Stimulated activated CD4-positive, alpha-beta T cell treated with anti-CD3 and anti-CD28 coated beads, Interleukin-1b, Interleukin-23, amount 100 ng/mL, for 1 hour (primary cell): ENCODE measurements at places on chromosomes 6 and 20.

DNA sequence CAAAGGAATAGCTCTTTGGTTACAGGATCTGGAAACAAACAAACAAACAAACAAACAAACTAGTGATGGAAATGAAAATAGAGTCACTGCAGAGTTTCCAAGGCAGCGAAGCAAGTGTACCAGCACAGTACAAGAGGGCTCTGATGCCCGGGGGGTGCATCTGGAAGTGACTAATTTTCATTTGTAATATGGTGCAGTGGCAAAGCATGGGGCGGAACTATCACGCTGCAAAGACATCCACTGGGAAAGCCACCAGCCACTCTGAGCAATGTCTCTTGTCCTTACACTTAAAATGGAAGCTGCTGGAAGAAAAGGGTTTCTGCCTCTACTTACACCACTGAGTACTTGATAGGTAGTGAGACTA is 44.4 kb upstream of the NEDD9 start:
- no peak for DNase-seq

GRCh38 chr20:48841875-48842529 is 14.2 kb upstream of the PREX1 start:
- no peak for DNase-seq

- no peak for DNase-seq
These were observed 166.9 kb upstream of the TSHZ2 start for GRCh38 chr20:52805296-52805571.

- no peak for DNase-seq
These were observed 14.9 kb upstream of the TLDC2 start for GRCh38 chr20:36860811-36861624.

DNA sequence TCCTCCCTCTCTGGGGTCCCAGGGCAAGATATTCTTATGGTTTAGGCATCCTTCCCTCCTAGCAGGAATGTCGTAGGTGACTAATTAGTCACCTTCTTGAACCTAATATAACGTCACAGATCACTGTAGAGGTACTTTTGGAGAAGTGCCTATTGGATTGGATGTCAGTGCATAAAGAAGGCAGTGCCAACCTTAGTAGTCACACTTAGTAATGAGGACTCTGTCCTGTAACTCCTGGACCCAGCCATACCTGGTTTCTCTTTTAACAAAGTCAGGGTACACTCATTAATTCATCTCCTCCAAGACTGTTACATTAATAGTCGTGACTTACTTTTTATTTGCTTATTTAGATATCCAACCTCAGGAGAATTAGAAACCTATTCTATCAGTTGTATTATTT is 20.0 kb downstream of the VTA1 start:
- DNase-seq = no peak

DNA sequence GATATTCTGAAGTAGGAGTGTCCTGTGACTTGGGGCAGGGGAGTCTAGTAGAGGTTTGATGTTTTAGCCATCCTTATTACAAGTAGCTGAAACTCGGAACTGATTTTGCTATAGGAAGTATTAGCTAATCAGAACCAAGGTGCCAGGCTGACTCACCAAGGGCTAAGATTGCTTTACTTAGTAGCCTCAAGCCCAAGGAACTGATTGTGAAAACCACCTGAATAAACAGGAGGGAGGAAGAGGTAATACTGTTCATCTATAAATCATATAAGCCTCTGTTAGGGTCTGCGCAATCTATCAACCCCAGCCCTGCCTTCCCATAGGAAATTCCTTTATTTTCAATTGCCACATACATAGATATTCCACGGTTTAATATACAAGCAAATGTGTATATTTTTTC is 54.4 kb downstream of the GNAS start:
- DNase-seq = no peak

GRCh38 chr20:61719691-61720347 is 345.9 kb downstream of the TAF4 start:
- DNase-seq = peak; percentile 2

- DNase-seq = no peak
These were observed 505.7 kb downstream of the CDKAL1 start for GRCh38 chr6:21039926-21040325.

DNA sequence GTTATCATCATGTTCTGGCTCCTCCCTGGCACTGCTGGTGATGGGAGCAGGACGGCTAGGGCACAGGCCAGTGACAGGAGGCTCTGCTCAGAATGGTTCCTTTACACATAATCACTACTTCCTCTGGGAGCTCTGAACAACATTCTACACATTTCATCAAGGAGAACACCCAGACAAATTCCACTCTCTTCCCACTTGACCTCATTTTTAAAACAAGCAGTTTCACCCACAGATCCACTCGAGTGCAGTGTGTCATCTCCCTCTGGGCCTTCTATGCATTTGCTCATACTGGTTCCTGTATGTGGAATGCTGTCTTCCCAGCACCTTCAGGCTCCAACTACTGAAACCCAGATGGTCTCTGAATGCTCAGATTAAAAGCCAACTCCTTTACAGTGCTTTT is 84.8 kb downstream of the ELOVL5 start:
- no peak for DNase-seq

- peak; percentile 40 for DNase-seq
These were observed 16.8 kb upstream of the ARFGEF2 start for GRCh38 chr20:48904566-48905296.

DNA sequence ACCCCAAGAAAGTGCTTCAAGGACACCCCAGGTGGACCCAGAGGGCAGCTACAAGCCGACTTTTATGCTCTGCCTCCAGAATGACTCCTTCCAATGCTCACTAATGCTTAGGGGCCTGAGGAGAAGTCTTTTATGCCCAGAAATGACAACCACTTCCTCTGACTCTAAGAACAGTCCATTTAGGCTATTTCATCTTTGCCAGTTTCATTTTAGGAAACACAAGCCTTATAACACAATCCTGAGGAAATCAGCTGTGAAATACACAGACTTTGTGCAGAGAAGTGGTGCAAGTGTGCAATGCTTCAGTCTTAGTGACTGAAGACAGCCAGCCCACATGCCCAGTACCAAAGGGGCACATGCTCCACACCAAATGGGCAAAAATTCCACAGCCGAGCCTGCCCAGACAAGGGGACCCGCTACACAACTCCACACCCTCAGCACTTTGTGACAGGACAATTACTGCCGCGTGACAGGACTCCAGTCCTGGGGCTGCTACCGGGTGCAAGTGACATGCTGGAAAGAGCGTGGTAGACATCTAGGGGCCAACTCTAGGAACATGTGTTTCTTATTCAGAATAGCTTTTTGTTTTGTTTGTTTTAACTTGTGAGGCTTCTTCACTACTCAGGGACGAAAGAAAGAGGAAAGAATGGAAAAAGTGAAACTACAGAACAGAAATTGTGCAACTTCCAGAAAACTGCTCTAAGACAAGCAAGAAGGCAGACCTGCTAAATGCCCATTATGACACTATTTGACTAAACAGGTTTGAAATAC is 28.2 kb upstream of the PLAGL1 start:
- no peak for DNase-seq

DNA sequence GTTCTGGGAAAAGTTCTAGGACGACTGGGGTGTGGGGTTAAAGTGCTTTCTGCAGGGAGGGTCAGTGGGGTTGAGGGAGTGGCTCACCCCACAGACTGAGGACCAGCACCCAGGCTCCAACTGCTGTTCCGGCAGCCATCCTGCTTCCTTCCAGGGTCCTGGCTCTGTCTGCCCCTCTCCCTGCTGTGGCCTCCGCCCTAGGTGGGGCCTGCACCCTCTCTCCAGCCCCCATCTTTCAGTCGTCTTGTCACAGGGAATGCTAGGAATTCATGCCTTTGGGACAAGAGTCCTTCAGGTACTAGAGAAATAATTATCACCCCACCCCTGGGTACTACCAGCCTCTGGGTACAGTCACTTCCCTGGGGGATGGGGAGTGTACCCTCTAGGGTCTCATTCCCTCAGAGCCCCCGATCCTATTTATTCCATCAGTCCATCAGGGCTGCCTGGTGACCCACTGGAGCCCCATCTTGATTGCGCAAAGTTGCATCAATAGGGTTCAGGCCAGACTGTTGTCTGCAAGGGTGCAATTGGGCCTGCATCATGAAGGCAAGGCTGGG is at the start of gene AGER:
TSS of gene AGER (minus strand) at position 170 of the 557 bp plus-strand sequence. CDS start at position 139, 31 bp downstream.
- no peak for DNase-seq

DNA sequence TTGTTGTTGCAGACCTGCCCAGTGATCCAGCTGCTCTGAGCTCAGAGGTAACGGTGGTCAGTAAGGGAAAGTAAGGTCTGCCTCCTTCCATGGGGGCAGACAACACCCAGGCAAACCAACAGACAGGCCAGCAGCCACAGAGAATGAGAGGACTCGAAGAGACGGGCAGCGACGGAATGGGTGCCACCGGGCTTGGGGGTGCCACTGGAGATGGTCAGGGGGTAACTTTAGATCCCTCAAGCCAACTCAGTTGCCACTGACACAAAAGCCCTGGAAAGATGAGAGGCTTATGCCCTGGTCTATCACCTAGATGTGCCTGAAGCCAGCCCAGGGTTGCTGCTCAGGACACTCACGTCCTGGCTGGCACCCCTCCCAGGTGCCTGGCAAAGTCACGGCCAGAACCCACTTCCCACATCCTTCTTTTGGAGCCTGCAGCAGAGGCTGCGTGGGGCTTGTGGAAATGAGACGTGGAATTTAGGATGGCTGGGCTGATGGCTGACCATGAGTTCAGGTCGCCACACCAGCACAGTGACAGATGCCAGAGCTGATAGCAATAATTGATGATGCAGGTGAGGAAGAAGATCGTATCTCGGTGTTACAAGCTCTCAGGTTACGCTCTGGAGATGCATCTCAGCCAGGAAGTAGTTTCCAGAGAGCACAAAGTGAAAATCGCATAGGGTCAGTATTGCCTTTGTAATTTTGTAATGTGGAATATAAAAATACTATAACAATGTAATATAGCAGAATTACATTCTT is 209.1 kb downstream of the SYNDIG1 start:
- DNase-seq = no peak

DNA sequence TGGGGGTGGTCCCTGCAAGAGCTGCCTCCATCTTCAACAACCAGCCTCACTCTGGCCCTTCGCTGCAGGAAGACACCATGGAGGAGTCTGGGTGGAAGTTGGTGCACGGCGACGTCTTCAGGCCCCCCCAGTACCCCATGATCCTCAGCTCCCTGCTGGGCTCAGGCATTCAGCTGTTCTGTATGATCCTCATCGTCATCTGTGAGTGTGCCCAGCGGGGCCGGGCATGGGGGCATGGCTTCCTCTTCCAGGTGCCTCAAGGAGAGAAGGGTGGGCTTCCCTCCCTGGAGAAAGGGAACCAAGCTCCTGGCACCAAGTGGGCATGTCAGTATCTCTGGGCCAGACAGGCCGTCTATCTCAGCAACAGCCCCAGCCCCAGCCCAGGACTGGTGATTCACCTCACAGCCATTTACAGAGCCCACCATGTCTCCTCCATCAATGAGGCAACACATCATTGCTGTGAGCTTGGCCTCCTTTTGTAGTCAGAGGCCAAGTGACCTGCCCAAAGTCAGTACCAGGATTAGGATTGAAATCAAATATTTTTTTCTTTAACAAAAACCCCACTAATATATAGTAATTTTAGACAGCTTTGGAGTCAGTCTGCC is 40.2 kb downstream of the TM9SF4 start:
- no peak for DNase-seq

GRCh38 chr6:132041706-132042105 is 90.5 kb upstream of the CCN2 start:
- DNase-seq = no peak

DNA sequence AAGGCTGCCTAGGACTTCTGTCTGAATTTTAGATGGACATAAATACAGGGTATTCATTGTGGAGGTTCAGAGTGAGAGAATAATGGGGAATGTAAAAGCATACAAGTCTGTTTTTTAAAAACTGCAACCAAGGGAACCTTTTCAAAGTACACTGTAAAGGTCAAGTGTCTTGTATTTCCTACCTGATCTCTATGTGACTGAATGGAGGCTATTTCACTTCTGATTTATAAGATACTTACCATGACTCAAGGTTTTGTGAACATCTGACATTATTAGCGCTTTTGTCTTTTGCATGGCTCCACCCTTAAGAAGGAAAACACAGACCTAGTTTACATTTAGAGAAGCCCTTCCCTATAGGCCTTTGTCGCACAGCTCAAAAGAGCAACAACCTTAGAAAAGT is 126.5 kb downstream of the ZFAND3 start:
- no peak for DNase-seq

DNA sequence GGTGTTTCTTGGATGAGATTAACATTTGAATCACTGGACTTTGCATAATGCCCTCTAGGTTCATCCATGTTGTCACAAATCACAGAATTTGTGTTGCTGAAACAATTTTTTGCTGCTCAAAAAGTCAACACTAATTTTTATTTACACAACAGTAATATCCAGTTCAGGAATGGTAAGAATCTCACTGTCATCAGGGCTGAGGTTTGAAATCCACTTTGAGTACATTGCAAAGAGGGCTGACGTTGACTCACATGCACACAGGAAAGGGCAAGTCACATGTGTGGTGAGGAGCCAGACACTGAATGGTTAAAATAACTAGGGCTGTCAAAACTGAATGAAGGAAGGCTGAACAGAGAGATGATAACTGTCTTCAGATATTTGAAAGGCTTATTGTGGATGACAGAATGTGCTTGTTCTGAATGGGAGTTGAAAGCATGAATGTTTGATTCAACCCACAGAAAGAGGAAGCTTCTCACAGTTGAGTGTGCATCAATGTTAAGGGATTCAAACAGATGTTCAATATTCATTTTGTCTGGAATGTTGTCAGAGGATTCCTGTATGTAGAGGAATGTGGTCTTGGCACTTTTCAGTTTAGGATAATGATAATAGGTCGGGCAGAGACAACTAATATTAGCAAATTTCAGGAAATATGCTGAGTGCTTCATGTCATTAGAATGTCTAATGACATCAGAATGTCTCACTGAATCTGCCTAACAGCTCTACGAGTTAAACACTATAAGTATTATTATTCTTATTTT is 3.6 kb upstream of the ADGRG6 start:
- DNase-seq = no peak

DNA sequence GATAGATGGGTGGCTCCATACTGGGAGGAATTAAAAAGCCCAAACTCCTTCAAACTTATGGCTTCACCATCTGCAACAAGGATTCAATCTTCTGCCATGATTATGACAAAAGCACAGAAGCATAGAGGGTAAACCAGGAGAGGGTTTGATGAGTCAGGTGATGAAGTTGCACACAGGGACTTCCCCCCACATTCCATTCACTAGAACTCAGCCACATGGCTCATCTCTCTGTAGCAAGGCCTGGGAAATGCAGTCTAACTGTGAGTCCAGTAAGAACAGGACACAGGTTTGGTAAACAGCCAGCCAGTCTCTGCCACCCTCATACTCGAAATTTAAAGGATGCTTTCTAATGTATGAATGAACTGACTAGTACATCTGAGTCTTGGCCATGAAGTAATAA is 142.9 kb downstream of the HIVEP2 start:
- DNase-seq = no peak

- no peak for DNase-seq
These were observed 549 bp downstream of the ANKRD6 start for GRCh38 chr6:89433252-89434149.

GRCh38 chr6:168377856-168378832 is 58.6 kb upstream of the DACT2 start:
- no peak for DNase-seq
